NCI-H1417 treated with DMSO at 0.1 percent for 48 hours (cell line): ENCODE measurements at places on chromosomes 4 and X.

DNA sequence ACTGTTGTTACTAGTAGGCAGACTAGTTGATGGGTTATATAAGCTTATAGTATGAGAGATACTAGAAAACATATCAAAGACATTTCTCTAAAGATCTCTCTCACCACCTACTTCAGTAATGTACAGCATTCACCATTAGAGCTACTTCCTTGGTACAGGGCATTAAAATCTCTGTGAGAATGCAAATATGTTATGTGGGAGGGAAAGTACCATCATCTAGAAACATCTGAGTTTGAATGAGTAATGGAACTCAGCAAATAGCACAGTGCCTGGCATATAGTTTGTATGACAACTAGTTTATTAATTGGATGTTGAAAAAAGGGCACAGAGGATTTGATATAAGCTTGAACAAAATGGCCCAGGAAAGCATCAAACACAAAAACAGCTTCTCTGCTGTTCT lies 211.1 kb downstream of the GLUD2 start:
- no peak for DNase-seq

DNA sequence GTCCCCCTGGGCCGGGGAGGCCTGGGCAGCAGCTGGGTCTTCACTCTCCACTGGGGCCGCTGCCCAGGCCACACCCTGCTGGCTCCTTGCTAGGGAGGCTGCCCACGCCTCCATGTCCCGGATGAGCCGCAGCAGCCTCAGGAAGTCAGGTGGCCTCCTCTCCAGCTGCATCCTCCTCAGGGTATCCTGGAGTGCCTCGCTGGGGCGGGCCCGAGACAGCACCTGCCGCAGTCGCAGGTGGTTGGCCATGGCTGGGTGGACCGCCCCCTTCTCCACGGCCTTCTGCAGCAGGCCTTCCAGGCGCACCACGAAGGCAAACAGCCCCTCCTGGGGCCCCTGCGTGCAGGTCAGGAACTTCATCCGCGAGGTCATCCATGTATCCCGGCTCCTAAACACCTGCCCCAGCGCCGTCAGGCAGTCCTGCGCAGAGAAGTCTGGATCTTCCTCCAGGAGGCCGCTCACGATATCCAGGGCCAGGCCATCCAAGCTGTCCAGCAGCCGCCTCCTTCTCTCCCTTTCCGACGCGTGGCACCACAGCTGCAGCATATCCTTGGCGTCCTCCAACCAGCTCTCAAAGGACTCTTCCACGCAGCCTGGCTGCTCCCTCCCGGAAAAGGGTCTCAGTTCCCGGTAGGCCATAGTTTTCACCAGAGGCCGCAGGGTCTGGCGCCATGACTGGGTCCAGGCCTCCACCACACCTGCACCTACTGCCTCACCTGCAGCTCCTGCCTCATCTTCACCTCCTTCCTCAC lies 2.1 kb downstream of the PNMA6F start:
- no peak for DNase-seq

DNA sequence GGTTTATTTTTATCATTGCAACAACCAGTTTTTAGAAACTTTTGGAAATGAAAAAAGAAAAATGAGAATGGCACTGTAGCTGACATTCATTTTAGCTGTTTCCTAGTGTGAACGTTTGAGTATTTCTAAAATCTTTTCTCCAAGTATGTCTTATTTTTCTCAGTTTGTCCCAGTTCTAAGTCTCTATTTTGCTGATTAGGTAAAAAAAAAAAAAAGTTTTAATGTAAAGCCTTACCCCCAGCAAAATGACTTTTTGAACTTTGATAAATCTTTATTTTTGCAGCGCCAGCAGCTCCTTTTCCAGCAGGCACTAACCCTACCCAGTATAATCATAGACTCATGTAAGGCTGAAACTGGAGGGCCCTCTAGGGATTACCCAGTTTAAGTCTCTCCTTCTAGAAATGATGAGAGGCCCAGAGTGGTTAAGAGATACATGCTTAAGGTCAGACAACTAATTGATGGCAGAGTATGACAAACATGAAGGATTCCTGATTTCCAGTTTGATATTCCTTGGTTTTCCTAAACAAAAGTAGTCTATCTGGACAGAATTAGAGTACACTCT lies 84.3 kb upstream of the SLC4A4 start:
- no peak for DNase-seq

DNA sequence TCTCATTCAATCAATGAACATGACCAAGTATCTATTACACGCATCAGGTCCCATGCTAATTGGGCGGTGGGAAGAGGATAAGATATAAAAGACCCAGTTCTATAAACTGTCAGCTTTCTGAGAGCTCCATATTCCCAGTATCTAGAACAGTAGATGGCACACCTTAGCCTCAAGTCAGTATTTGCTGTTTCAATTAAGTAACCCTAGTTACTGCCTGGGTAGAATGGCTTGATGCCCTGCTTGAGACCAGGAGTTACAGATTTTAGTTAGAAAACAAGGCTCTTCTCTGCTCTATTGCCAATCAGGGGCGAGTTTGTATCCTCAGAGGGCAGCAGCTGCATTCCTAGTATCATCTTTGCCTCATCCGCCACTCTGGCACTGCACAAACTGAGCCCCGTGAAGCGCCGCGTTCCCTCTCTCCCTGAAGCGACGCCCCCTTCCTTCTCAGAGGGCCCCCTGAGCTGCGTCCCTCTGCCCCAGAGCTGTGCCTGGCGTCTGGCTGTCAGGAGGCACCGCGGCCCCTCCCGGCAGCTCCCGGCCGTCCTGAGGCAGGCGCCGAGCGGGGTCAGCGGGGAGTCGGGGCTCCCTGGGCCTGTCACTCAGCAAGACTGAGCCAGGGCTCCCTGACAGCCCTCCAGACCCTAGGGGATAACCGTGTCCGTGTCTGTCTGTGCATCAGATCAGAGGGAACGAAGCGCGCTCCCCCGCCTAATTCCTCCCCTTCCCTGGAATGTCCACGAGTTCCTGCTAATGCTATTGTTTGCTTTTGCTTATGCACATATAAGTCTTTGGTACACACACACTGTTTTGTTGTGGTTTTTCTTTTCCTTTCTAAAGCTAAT lies 212.4 kb upstream of the TTC29 start:
- DNase-seq: no peak

DNA sequence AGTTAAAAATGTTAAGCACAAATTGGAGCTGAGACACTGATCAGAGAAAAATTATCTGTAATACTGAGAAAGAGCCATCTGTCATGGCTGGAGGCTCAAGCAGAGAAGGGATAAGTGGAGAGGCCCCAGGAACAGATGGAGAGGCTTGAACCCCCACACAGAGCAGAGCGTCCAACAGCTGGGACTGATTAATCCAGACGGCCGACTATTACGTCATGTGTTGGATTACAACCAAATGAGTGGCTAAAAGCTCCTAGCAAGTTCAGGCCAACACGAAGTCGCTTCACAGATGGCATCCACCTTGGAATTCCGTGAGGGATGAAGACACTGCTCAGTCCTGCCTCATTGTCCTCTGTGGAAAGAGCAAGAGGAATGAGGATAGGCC lies 57.7 kb upstream of the ATXN3L start:
- no peak for DNase-seq

DNA sequence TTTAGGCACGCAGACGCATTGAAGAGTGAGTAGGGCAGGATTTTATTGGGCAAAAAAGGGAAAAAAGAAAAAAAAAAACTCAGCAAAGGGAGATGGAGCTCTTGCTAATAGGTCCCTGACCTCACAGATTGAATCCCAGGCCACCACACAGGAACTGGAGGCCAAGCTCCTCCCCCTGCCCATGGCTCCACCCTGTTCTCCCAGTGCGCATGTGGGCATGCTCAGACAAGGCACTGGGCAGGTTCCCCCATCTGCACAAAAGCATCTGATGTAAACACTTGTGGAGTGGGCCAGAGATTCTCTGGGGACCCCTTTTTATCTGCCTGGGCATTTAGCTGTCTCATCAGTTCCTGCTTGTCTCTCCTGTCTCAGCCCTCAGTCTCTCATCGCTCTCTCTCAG lies 9.5 kb downstream of the FRMD7 start:
- no peak for DNase-seq

DNA sequence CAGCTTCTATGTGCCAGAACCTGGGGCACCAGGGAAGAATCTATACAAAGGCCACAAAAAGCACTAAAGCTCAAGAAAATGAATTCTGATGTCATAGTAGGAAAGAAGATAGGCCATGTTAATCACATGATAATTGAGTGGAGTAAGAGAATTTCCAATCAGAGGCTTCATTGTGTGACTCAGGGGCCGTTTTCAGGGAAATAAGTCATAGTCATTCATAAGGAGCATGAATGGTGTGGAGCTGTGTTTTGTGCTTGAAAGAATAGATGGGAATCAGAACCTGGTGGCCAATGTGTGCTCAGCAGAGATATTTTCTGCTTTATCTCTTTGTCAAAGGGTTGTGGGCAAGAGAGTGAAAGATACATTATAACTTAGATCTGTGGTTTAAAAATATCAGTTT lies 102.4 kb upstream of the ZDHHC15 start:
- no peak for DNase-seq

GRCh38 chr4:95129821-95130311 lies 372.1 kb downstream of the BMPR1B start:
- no peak for DNase-seq

DNA sequence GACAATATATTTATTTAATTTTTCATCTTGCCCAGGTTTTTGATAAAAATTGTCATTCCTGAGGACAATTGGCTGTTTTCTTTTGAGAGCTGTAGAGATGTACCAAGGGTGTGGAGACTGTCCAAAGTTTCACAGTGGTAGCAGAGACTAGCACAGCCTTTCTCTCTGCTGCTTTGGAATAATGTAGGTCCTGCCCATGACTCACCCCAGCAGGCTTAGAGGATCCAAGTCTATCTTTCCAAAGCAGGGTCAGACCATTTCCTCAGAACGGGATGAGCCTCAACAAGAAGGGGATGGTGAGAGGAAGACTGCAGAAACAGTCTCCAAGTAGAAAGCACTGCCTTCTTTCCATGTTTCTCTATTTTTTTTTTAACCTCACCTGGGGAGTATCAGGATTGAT lies 131.5 kb upstream of the RPL34 start:
- DNase-seq: no peak

- no peak for DNase-seq
Measured at GRCh38 chr4:148344352-148344751, 97.9 kb downstream of the NR3C2 start.

GRCh38 chrX:149296092-149296491 lies 209.0 kb downstream of the IDS start:
- DNase-seq: no peak

- DNase-seq: no peak
Measured at GRCh38 chr4:158962393-158962792, 140.5 kb upstream of the RAPGEF2 start.

GRCh38 chr4:5478697-5479096 lies 229.7 kb downstream of the EVC2 start:
- no peak for DNase-seq

DNA sequence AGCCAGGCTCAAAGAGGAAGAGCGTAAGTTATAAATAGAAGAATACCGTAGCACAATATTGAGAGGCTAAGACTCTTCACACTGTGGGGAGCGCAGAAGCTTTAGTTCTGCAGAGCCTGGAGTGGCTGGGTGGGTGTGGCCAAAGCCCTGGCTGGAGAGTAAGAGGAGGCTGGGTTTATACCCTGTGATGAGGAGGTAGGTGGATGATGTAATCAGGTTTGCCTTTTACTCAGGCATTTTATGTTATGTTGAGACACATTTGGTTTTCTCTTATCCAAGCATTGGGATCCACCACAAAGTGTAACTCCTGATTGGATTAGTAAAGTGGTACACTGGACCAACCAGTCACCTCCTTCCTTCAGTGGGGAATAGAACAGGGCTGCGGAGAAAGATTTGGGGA lies 13.9 kb downstream of the CDS1 start:
- no peak for DNase-seq

DNA sequence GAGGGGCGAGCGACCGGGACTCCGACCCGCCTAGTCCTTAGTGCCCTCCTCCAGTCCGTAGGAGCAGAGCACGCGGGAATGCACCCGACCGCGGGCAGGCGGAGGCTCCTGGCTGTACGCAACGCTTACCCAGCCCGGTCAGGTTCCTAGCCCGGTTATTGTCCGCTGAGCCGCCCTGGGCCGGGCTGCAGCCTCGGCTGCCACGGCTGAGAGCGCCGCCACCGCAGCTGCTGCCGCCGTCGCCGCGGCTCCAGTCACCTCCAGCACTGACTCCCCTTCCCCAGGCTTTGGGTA lies at the start of gene AMER1:
TSS of gene AMER1 (minus strand) at position 268 of the 294 bp plus-strand sequence. CDS start 12,422 bp downstream, outside the sequence.
- DNase-seq: no peak

DNA sequence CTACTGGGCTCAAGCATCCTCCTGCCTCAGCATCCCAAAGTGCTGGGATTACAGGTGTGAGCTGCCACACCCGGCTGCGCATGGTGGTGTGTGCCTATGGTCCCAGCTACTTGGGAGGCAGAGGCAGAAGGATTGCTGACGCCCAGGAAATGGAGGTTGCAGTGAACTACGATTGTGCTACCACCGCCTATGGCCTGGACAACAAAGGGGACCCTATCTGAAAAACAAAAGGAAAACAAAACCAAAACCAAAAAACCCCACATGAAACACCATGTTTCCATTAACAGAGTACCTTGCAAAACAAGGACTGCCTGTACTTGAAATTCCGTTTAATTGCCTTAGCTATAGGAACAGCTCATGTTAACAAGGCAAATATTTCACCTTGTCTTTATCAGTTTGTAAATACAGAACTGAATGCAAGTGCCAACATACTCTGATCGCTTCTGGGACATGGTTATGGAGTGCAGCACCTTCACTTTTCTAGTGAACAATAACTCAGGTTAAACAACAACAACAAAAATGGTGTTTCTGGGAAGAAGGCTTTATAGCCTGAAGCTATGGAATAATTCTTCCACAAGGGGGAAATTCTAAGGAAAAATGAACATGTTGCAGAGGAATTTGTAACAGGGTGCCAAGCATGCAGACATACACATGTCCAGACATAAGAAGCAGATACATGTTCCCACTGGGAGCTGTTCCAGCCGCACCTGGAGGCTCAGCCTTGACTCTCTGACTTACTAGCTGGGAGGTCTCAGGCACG lies 73.2 kb upstream of the STS start:
- no peak for DNase-seq

DNA sequence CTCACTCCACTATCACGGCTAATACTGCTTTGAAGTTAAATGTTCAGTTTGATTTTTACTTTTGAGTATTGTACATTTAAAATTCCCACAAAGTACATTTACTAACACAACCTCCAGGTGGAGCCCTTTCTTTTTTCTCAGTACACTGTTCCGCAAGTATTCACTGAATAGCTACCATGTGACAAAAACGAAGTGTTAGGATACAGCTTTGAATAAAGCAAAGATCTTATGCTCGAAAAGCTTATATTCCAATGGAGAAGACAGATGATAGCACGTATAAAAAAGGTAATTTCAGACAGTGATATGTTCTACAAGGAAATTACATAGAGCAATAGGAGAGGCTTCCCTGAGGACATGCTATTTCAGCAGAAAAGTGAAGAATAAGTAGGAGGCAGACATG lies 60.7 kb upstream of the ABCG2 start:
- DNase-seq: peak; percentile 16

DNA sequence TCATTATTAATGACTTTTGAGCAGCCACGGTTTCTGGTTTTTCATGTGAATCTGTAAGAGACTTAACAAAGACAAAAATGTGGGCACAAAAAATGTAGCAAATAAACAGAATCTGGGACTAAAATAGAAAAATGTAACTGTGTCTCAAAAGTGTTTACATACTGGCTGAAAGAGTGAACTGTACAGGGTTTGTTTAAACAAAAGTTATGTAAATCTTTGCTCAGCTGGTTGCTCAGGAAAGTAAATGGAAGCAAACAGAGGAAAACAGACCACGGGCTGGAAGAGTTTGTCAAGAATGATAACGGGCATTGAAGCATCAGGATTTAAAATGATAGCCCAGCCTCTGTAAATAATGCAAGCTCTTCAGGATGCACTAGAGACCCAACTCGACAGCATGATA lies 921.8 kb upstream of the FTHL17 start:
- DNase-seq: no peak
